ENCODE measurements at places on chromosomes 6 and 20.
A peak's percentile ranks its signal among the peaks of the same experiment; 100 is the strongest.

- no peak for DNase-seq
Observed at GRCh38 chr20:1823450-1823844, 71.8 kb upstream of the SIRPA start.

DNA sequence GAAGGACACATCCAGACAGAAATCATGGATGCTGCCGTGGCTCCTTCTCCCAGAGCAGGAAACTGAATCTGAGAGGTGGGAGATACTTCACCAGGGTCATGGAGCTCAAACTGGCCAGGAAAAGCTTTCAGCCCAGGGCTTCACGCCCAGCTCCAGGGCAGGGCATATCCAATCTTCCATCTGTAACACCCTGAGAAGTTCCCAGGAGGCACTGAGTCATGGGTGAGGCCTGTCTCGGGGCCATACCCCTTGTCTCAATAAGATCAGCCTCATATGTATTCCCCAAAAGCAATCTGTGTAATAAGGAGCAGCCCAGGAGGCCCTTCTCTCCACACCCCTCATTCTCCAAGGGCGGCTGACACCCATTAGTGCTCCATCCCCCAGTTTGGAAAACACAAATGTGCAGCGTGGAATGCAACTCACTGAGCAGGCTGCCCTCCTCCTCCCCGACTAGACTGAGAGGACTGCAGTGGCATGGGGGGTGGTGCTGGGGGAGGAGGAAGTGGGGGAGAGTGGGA, 439.3 kb upstream of the SULF2 start:
- DNase-seq: no peak

DNA sequence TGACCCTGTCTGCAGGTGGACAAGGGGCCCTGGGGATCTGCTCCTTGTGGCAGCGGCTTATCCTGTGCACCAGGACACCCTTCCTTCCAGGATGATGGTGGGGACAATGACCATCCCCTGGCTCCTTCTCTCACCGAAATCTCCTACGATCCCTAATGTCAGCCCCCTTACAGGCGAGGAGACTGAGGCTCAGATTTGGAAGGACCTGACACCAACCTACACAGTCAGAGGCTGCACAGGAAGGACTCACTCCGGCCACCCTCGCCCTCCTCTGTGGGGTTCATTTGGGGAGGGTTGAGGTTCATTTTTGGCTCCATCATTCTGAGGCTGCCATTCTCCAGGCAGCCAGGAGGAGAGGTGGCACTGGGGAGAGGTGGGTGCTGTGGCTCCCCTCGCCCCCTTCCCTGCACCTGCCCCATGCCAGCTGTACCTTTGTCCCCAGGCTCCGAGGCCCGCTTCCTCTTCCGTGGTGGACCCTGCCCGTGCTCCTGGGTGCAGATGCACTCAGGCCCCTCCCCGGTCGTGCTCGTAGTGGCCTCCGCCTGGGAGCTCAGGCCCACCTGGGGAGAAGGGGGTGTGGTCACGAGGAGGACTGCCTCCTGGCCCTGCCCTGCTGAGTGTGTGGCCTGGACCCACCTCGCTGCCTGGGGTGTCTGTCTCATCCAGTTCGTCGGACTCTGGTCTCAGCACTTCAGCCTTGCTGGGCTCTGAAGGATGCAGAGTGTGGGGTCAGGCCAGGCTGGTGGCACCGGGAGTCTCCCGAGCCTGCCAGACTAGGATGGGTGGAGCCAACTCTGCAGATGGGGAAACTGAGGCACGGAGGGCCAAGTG, 5.3 kb upstream of the CABLES2 start:
- DNase-seq: no peak

DNA sequence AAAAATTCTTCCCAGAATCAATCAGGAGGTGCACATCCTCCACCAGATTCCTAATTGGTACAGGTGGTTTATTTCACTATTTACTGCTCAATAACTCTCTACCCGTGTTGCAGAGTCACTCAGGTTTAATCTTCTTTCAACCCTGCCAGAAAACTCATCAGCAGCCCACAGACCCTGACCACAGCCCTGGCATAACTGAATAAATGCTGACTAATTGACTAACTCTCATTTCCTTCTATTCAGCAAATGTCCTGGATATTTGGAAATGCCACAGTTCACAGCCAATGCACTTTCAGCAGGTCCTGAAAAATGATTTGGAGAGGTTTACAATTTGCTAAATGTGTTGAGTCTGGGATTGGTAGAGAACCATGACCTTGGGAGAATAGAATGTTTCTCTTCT, 62.3 kb downstream of the TRMT6 start:
- DNase-seq: no peak

GRCh38 chr20:43726811-43727338, at the start of gene GTSF1L:
Gene GTSF1L (minus strand): TSS chr20:43727002. CDS start chr20:43726694, 308 bp downstream.
- DNase-seq: no peak

DNA sequence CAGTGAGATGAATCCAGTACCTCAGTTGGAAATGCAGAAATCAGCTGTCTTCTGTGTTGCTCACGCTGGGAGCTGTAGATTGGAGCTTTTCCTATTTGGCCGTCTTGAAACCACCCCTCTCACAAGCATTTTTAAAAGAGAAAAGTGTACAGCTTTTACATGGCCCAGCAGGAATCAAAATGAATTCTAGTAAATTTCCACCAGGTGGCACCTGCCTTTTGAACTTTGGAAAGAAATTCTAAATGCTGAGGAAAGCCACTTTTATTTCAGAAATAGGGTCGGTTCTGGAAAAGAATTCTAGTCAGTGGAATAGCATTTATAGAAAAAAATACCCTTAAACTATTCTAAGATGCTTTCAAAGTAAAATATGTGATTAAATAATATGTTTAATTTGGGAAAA, 647.8 kb downstream of the CD109 start:
- DNase-seq: no peak

GRCh38 chr6:157726892-157727628, 96.0 kb upstream of the SNX9 start:
- no peak for DNase-seq

GRCh38 chr6:124223611-124224345, 420.1 kb downstream of the NKAIN2 start:
- no peak for DNase-seq

DNA sequence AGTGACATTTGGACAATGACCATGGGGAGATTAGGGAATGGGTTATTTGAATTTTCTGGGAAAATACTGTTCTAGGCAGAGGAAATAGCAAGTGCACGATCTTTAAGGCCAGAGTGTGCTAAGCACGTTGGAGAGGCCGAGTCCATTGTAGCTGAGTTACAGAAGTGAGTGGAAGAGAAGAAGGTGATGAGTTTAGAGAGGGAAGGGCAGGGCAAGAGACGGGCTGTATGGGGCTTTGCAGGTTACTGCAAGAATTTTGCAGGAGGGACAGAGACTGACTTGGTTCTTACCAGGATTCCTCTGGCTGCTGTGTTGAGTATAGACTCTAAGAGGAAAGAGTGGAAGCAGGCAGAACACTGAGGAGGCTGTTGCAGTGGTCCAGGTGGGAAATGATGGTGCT, 1.1 kb upstream of the NCOA3 start:
- DNase-seq: no peak

- no peak for DNase-seq
Observed at GRCh38 chr6:100845676-100846075, 35.5 kb downstream of the ASCC3 start.

DNA sequence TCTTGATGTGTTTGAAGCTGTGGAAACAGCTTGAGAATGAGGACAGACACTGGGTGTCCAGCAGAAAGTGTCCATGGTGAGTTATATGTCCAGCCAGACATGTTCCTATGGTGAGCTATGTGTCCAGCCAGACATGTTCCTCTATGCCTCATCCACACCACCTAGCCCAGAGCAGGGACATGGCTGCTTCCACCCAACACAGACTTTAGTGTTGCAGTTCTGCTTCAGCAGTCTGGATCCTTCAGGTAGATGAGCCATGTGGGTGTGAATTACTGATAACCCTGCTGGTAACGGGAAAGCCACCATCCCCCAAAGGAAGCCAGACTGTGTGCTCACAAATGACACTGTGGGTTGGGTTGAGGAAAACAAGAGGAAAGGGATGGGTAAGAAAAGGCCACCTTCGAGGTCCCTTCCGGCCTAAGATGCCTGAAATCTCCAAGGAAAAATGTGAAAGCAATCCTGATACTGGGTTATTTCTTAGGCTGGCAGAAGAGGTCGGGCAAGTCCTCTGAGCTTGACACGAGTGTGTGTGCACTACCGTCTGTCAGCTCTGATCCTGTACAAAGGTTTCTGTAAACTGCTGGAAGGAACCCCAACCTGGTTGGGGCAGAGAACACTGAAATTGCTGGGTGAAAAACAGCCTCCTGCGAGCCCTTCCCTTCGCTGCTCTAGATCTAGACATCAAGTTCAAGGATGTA, 77.8 kb downstream of the NINL start:
- no peak for DNase-seq

DNA sequence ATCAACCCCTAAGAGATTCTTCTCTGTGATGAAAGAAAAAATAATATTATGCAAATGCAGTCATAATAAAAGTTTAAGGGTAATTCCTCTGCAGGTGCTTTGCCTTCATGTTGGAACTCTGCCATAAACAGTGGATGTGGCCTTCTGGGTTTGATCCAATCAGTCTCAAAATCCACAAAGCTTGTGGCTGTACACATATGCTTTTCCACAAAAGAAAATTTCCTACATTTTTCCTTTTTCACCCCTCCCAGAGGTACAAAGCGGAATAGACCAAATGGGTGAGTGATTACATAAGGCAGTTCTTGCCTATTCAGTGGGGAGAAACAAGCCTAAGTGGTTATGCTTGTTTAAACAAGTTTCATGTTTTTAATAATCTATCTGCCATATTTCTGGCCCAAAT, 16.7 kb downstream of the CALHM5 start:
- no peak for DNase-seq

DNA sequence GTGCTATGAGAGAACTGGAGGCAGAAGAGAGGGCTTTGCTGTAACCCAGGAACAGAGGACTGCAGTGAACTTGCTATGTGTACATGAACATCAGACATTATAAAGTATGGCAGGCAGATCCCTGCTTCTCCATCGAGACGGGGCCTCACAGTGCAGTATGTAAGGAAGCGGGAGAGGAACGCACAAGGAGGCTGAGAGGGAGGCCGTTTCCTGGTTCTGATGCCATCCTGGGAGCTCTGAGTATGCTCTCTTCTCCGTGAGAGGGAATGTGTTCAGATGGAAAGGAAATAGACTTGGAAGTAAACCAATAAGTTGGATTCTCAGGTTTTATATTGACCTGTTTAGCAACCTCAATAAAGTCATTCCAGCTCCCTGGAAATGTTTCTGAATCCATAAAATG, 101.8 kb downstream of the ALDH8A1 start:
- DNase-seq: no peak

DNA sequence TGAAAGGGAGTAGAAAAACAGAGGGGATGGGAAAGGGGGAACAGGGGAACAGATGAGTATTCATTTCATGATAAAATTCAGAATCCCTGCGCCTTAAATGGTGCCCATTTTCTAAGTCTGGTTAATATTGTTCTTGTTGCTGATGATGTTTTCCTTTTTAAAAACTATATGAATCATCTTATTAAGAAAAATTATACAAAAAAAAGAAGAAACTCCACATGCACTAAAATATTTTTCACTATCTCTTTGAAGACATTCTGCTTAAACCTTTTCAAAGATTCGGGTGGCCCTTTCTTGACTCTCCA, 1.1 kb upstream of the TFAP2B start:
- no peak for DNase-seq

GRCh38 chr6:123821112-123821511, 17.4 kb downstream of the NKAIN2 start:
- no peak for DNase-seq

GRCh38 chr20:16729080-16729479, 746 bp upstream of the SNRPB2 start:
- no peak for DNase-seq

DNA sequence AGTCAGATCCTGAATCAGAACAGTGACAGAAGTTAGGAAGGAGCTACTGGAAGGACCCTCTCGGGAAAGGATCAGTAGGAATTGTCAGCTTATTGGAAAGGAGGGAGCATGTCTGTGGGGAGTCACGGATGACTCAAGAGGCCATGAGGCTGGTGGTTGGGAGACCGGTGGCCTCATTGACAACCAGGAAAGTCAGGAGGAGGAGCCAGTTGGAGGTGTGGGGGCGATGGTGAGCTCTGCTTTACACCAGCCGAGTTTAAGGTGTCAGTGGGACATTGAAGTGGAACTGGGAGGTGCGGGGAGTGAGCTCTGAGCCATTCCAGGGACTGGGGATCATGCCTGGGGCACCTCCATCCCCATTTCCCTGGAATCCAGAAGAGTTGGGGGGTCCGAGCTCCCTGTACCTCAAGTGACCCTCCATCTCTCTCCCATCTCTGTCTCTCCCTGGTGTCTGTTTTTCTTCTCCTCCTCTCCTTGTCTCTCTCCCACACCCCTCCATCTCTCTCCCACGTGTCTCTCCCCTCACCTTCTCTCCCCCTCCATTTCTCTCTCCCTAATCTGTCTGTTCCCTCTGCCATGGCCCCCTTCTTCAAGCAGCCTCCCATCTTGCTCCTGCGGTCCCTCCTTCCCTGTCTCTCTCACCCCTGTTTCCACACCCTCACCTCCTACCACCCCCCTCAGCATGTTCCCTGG, 14.3 kb upstream of the ZBTB9 start:
- no peak for DNase-seq

- DNase-seq: peak; percentile 39
Observed at GRCh38 chr6:147508042-147508865, at the start of gene SAMD5. Gene SAMD5 (plus strand): TSS chr6:147508690. CDS start chr6:147508929, 239 bp downstream.

GRCh38 chr20:20466341-20466879, 98.5 kb downstream of the INSM1 start:
- peak; percentile 48 for DNase-seq

- DNase-seq: no peak
Observed at GRCh38 chr6:91653895-91654294, 1067.0 kb upstream of the MAP3K7 start.

GRCh38 chr6:101585501-101585900, 192.0 kb downstream of the GRIK2 start:
- no peak for DNase-seq

- no peak for DNase-seq
Observed at GRCh38 chr6:97812940-97813339, 529.9 kb upstream of the MMS22L start.

DNA sequence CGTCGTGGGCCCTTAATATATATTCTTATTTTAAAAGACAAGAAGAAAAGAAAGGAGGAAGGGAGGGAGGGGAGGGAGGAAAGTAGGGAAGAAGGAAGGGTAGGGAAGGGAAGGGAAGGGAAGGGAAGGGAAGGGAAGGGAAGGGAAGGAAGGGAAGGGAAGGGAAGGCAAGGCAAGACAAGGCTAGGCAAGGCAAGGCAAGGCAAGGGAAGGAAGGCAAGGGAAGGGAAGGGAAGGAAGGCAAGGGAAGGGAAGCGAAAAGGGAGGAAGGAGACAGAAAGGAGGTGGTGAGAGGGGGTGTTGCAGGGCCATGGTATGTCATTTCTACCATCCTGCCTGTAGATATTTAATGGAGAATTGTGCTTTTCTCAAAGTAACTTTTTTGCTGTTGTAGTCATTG, 83.9 kb upstream of the BTBD3 start:
- DNase-seq: no peak

DNA sequence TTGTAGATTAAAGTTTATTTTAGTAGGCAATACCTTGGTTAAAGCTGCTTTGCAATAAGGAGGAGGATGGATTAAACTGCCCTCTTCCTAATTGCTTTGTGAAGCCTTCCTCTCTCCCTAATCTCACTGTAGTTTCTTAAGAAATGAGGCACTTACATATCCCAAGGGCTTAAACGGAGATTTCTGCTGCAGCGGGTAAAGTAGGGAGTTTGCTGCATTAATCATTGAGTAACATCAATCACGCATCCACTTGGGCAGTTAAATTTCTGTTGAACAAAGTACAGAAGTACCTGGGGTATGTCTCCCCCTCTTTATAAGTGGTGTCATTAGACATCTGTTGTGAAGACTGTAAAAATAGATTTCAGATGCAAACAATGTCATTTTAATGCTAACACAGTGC, 29.5 kb upstream of the ARID1B start:
- DNase-seq: no peak
